Astrocyte (in vitro differentiated cells and primary cell): ENCODE measurements at places on chromosomes 6 and 20. TPM values are rescaled to one million over a fixed set of nuclear protein-coding genes. Genes with fewer than 3 reads are reported as not detected.

DNA sequence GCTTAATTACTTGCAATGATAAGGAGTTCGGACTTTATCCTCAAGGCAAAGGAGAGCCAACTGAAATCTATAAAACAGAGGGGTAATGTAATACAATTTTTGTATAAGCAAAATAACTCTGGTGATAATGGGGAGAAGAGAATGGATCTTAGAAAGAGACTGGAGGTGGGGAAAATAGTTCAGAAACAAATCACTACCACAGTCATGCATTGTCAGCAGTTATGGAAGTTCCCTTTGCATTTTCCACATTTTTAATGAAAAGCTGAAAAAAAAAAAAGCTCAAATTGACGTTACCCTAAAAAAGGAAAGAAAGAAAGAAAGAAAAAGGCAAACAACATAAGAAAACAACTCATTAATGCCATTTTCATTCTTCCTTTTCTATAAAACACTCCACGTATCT, 337.6 kb upstream of the HSF2 start:
- DNase-seq, result peak; percentile 52

DNA sequence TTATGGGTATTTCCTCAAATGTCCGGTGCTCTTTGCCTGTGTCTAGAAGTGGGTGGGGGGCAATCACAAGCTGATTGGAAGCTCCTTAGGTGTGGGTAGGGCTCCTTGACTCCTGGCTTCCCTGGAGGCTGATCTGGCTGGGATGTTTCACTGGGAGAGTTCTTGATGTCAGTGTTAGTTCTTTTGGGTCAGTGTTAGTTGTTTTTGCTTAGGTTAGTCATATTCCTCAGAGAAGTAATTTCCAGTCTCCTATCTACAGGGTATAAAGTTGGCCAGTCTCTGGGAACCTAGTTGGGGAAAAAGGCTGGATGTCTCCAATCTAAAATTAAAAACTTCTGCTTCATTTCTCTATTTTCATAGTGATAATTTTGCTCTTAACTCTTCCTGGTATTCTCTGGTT, 23.6 kb downstream of the CDC5L start:
- no peak for DNase-seq

DNA sequence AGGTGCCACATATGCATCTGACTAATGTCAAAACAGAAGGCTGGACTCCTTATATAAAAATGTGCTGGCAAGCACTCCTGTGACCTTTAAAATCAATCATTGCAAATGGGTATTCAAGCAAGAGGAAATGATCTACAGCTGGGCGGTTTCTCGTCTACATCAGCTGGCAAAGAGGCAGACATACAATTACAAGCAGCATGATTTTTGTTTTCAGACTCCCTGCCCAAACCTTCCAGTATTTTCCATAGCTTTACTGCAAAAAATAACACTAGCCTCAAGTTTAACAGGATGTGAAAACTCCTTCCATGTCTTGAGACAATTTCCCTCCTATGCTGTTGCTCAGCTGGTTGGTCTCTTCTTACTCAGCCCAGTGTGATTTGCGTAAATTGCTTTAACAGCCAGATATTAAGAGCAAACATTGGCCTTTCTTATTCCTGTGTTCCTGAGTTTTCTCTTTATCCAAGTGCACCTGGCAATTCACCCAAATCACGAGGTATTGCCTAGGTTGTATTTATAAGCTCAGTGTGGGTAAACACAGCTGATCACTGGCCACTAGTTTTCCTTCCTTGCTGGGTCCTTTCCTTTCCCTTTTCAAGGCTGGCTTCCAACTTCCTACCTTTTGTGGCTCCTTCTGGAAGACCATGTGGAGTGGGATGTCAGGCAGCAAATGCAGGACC, 130.4 kb downstream of the MOXD1 start:
- peak; percentile 34 for DNase-seq

DNA sequence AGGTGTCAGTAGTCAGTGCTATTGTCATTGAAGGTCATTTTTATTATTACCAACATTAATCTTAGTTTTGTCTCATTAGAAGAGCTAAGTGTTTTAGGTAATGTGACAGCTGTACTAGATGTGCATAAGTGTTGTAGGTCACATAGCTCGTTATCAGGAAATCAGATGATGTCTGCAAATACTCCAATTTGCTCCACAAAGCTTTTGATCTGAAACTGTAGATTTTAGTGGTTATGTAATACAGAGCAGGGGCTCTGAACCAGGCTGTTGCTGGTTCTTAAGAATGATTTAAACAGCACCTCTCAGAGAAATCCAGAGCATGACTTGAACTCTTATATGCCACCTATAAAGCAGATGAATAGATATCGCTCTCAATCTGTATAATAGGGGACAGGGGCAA, 2.5 kb downstream of the IL17F start:
- no peak for DNase-seq

DNA sequence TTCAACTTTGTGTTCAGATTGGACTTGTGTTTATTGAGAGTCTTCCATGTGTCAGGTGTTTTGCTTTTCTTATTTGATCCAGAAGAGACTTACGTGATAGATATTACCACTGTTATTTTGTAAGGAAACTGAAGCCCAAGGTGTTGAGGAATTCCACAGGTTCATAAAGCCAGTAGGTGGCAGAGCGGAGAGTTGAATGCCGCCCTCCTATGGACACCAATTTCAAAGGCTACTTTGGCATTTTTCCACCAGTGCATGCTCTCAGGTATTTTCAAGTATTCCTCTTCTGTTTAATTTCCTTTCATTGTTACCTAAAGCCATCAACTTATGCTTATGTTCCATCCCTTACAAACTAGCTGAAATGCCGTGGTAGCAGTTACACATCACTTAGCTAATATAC, 14.0 kb upstream of the COL10A1 start:
- no peak for DNase-seq

DNA sequence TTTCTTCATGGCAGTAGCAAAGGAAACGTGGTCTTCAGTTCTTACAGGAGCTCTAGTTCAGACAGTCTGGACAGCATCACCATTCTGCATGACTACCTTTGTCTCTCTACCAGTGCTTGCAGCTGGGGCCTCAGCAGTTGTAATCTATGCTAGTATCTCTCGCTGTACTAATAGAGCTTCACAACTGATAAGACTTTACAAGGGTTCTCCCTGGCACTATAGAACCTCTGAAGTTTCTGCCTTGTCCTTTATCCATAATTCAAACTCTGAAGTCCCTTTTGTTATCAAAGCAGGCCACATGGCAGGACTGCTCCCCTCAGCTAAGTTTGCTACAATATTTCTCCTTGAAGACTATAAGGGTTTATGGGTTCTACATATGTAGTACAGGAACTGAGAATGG, 842.1 kb upstream of the ADGRB3 start:
- no peak for DNase-seq

DNA sequence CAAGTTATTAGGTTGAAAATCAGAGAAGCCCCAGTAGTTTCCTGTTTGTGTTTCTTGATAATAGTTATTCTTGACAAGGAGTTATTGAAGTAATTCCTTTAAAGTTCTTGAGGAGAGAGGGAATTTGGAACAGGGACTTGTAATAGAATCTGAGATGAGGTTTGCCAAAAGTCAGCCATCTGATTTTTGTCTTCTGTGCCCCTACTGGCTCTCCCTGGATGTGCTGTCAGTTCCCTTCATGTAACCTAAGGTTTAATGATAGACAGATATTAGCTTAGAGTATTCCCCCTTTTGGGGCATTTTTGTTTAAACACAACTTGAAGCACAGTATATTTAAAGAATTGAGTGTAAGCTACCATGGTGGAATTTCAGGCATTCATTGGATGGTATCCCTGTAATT, 71.4 kb downstream of the CARMIL1 start:
- DNase-seq, result no peak

DNA sequence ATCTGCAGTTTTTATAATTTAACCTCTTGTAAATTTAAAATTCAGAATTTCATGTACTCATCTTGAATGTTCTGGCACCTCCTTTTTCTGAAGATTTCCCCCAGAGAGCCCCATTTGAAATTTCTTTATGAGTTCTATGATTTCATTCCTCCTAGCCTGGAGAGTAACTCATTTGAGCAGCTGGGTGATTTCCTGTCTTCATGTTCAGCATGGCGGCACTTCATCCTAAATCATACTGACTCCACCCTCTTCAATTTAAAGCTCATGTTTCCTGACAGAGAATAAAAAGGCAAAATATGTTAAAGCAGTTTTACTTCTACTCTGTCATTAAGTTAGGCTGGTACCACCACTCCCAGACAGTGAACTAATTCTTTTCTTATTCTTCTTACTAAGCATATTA, 250.9 kb upstream of the POU3F2 start:
- no peak for DNase-seq

GRCh38 chr6:56713254-56713672, 70.6 kb upstream of the DST start:
- peak; percentile 92 for DNase-seq

DNA sequence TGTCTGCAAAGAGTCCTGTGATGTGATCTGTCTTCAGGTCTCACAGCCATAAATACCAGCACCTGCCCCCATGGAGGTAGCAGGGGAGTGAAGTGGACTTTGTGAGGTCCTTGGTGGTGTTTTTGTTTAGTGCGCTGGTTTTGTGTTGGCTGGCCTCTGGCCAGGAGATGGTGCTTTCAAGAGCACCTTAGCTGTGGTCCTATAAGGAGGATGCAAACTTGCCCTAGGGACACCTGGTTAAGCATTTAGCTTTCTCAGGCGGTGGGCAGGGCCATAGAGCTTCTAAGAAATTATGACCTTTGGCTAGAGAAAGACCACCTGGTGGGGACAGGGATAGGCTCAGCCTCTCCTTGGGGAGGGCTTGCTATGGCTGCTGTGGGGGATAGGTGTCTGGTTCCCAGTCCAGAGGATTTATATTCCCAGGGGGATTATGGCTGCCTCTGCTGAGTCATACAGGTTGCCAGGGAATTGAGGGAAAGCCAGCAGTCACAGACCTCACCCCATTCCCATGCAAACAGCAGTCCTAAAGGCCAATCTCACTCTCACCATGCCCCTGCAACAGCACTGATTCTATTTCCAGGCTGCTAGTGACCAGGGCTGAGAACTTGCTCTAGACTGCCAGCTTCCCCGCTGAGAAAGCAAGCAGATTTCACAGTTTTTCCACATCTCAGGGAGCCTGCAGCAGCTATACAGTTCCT, 259.3 kb downstream of the TFAP2B start:
- no peak for DNase-seq

DNA sequence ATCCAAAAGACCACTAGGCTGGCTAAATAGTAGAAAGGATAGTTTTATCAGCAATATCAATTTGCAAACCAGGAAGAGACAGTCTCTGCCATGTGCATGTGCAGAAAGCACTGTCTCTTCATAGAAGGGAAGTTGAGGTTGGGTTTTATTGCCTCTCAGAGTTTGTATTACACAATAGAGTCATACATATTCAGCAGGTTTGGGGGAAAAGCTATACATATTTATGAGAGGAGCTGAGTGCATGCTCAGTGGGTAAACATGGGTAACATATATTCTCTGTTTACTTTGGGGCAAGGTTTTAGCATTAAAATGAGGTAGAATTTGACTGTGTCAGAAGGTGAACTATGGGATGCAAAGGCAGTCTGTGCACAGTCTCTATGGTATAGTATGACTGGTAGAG, 14.9 kb downstream of the TMEM170B start:
- no peak for DNase-seq

GRCh38 chr6:5813625-5814027, 193.1 kb downstream of the NRN1 start:
- DNase-seq, result no peak

DNA sequence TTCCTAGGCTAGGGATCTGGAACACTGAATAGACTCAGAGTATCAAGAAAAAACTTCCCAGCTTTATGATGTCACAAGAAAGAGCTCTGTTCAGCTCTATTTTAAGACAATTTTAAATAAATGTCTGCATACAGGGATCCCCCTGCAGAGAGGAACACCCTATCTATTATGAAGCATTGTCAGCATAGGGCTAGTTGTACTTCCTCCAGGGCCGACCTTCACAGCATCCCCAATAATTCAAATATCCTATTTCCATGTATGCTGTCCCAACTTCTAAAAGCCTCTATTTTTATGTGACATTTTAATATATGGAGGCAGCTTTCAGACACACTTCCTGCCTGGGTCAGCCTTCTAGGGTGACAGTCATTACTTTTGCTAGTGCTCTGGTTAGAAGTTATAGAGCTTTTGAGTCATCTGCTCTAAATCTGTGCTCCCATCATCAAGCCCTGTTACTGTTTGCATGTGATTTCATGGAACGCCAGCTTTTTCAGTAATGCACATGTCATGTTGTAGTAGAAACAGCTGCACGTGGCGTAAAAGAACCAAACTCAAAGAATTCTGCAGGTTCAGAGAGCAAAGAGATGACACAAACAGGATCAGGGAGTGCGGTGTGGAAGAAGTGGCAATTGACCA, 189.2 kb downstream of the ADGB start:
- DNase-seq, result no peak

GRCh38 chr6:121597654-121598053, 162.2 kb downstream of the GJA1 start:
- DNase-seq, result peak; percentile 58

- DNase-seq, result no peak
Measured at GRCh38 chr20:34043025-34043424, 49.3 kb downstream of the RALY start.

DNA sequence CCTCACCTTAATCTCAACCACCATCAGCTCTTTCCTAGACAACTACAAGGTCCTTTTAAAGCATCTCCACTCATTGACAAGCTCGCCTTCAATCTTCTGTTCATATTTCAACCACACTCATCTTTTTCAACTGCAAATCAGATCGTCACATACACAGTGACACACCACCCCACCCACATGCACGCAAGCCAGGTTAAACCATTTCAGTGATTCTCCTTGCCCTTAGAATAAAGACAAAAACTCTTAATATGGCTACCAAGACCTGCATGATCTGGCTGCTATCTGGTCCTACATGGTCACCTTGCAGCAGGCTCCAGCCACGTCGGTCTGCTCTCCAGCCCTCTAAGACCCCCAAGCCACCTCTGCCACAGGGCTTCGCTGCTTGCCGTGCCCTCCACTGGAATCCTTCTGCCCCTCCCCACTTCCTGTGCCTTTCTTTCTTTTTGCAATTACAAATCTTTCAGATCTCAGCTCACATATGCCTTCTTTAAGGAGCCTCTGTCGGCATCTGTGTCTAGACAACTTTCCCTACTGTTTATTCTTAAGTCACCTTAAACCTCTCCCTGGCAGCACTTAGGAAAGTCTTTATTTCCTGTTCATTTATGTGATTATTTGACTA, 507.3 kb upstream of the ARID1B start:
- DNase-seq, result no peak

- DNase-seq, result peak; percentile 30
Measured at GRCh38 chr20:50541606-50542041, 31.4 kb downstream of the PTPN1 start.

DNA sequence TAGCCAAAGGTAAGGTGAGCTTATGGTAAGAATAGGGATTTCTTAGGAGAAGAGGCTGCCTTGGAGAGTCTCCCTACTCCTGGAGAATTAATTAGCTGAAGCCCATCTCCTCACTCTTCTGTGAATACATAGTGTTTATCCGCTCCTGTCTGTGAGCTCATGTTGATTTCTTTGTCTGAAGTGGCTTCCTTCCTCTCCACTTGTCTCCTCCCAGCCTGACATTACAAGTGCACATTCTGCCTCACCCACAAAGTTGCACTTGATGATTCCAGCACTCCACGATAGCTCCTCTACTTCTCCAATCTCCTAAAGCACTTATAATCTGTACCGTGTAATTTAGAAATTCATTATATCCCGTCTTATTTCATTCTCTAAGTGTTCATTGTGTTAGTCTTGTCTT, 287.2 kb downstream of the QKI start:
- no peak for DNase-seq

The TBXT gene
- total RNA-seq, result not detected in 2 replicates

The IMPG1 gene
- not detected in 2 replicates for total RNA-seq

The ZDHHC14 gene
- 6.8 and 7.2 TPM in 2 replicates for total RNA-seq

The AVP gene
- total RNA-seq, result not detected in 2 replicates

The ADGRG6 gene
- total RNA-seq, result 89.2 and 98.2 TPM in 2 replicates

The POLR1C gene
- 41.8 and 46.2 TPM in 2 replicates for total RNA-seq

The SAMD5 gene
- 0.36 and 0.93 TPM in 2 replicates for total RNA-seq

The BANF2 gene
- total RNA-seq, result not detected in 2 replicates

The TGM3 gene
- total RNA-seq, result not detected in 2 replicates

The RIPOR3 gene
- 0.29 and 0.39 TPM in 2 replicates for total RNA-seq

The PKIB gene
- 64.1 and 74.6 TPM in 2 replicates for total RNA-seq
